WTC11 (cell line): ENCODE measurements at places on chromosomes 2 and 18.

GRCh38 chr2:29573612-29574011 lies 347.8 kb downstream of the ALK start:
- DNase-seq = no peak

DNA sequence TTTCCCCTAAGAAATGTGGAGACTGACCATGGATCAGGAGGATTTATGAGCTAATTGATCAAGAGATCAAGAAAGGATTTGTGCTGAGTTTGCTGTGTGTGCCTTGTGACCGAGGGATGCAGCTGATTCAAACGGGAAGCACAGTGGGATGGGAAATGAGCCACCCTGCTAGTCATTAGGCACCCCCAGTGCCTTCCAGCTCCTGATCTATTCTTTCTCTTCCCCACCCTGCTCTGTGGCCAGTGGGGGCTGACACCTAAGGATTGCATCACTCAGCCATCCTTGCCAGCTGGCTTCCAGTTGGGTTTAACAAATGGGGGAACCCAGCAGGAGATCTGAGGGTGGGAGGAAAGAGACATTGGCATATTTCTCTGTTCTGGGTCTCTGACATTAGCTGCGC lies 132.2 kb upstream of the CXCR4 start:
- no peak for DNase-seq

DNA sequence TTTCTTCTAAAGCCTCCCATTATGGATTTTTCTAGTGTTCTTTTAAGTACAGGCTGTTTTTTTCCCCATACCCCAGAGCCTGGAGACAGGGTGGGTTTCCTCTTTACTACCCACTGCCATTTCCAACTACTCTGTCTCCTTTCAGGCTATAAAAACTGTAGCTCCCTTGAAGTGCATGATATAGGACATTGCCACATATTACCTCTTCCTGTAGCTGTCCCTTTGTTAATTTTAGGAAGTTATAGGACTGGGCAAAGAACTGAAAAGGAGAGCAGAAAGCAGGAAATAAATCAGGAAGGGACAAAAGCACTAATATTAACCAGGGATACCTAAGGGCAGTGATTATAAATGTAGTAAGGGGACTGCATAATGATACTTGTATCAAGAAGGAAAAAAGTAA lies 54.1 kb downstream of the VIL1 start:
- no peak for DNase-seq

DNA sequence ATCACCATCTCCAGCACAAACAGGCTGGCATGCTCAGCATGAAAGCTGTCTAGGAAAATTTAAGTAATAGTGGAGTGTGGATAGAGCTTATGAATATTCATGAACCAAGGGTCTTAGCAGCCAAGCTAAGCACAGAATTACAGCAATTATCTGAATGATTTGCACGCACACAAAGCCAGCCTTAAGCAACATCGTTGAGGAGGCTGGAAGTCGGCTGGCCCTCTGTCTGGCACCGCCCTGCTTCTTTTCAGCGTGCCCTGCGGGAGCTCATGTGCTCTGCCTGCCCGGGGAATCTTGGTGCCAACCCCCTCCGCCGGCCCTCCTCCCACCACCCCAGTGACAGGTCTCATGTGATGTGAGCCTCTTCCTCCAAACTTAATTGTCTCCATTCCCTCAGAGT lies 540.1 kb downstream of the CMPK2 start:
- DNase-seq = no peak

DNA sequence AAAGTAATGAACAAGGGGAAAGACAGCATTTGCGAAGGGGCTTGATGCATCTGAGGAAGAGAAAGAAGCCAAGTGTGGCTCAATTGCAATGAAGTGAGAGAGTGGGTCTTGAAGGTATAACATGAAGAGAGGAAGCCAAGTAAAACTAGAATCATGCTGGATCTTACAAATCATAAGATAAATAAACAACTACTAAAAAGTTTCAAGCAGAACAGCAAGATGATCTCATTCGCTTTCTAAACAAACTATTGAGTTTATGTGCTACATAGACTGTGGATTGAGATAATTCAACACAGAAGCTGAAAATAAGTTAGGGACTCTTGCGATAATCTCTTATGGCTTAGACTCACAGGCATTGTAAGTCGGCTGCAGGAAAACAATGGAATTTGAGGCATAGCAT lies 1310.5 kb upstream of the NRXN1 start:
- DNase-seq = no peak

- no peak for DNase-seq
Measured at GRCh38 chr2:150880986-150881385, 380.7 kb downstream of the RBM43 start.

- DNase-seq = peak; percentile 100
Measured at GRCh38 chr2:240560480-240561324, 545 bp downstream of the DUSP28 start.

DNA sequence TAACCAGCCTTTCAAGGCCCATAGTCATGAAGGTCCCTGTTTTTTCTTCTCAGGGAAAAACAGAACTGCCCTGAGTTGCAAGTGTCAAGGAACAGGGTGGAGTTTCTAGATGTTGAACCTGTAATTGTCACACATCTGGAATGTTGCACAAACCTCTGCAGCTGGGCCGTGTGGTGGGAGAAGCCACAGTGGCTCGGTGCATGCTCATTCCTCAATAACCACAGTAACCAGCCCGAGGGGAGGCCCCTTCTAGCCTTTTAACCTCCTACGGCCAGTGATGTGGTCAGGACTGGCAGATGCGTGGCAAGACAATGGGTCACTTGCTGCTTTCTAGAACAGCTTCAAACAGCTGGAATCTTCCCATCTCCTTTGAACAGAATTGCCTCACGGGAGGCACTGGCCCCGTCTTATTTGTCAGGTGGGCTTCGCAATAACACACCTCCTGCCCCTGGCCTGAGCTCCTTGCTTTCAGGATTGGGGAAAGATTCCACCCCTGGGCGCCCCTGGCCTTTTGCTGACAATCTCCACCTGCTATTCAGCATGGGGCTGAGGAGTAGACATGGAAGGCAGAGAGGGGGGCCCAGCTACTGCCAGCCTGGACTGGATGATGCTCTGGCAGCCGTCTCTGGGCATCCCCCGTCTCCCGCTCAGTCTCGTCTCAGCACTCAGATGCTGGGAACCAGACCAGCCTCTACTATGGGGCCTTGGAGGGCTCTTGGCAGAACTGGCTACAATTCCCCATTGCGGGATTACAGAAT lies 102.9 kb downstream of the KLHL29 start:
- no peak for DNase-seq

GRCh38 chr2:55419233-55419678 lies 400 bp downstream of the CCDC88A start:
- DNase-seq = no peak

GRCh38 chr2:16044946-16045456 lies 104.7 kb downstream of the MYCN start:
- no peak for DNase-seq

- DNase-seq = no peak
Measured at GRCh38 chr18:54529444-54529843, 61.6 kb upstream of the DYNAP start.

DNA sequence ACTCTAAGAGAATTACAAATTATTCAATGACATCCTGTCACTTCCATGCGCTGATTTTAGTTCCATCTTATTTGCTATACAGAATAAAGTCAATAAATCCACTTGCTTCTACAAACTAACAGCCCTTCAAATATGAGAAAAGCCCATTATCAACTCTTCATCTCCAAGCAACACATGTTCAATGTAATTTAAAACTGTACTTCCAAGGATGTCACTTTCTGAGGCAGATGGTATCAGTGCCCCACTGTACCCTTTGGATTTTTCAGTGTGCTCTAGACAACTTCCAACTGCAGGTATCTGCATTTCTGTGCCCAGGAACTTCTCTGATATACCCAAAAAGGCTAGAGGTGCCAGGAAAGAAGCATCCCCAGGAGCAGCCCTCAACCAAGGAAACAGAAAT lies 87.6 kb downstream of the SMAD2 start:
- DNase-seq = no peak

- DNase-seq = no peak
Measured at GRCh38 chr18:24811950-24812681, 351.7 kb downstream of the HRH4 start.

- DNase-seq = no peak
Measured at GRCh38 chr2:158489366-158490112, 32.8 kb downstream of the PKP4 start.

DNA sequence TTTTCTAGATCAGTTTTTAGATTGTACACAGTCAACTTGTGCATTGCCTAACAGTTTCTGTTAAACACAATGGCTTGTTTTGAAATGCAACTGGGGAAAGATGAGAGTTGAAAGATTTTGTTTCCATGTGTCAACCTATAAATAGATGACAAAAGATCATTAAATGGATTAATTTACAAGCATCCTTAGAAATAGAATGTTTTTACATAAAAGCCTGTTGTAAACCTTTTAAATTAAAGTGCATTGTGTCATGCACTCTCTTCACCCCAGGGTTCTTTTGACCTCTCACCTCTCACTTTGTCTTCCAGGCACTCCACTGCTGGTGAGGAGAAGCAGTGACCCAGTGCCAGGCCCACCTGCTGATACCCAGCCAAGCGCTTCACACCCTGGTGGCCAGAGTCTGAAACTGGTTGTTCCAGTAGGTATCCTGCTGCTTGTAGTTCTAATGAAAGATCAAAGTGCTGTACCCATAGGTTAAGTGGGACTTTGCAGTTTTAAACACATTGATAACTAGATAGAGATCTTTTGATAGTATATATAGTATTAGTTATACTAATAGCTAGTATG lies 502.1 kb downstream of the PARD3B start:
- DNase-seq = peak; percentile 76

DNA sequence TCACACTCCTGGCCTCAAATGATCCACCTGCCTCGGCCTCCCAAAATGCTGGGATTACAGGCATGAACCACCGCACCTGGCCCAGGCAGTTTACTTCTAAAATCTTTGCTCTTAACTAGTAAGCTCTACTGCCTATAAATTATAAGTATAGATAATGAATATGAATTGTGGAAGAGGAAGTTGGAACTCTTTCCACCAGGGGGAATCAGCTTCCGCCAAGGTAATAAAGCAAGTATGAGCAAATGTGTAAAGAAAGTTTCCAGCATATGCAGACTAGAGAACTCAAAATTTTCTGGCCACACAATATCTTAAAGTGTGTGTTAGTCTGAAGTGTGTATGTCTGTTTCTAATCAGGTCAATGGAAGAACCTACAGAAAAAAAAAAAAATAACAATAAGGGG lies 68.1 kb downstream of the RMDN2 start:
- no peak for DNase-seq

DNA sequence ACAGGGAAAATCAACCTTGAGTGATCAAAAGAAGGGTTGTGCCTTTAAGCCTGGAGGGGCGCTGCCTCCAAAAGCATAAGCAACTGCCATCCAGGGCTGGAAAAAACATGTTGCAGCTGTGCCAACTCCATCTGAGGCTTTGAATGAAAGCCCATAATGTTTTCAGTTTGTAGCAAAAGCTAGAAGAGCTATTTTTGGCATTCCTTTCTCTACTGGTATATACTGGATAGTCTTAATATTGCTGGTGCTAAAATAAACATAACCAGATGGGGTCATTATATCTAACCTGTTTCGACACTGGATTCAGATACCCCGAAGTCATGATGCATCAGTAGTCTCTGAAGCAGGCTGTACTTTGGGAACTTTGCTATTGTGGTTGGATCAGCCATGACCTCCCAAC lies 25.1 kb downstream of the ANXA4 start:
- no peak for DNase-seq

- no peak for DNase-seq
Measured at GRCh38 chr2:67256892-67257291, 140.2 kb upstream of the ETAA1 start.

GRCh38 chr2:16287281-16287680 lies 346.9 kb downstream of the MYCN start:
- DNase-seq = no peak

DNA sequence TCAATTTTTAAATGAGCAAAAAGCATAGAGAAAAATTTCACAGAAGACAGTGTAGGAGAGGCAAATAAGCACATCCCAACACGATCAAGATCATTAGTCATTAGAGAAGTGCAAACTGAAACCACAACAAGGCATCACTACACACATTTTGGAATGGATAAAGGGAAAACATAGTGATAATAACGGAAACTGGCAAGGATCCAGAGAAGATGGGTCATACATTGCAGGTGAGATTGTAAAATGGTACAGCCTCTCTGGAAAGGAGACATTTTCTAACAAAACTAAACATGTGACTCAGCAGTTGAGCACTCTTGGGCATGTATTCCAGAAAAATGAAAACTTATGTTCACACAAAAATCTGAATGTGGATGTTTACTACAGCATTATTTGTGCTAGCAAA lies 98.3 kb upstream of the TMEM17 start:
- DNase-seq = no peak

- DNase-seq = no peak
Measured at GRCh38 chr2:77161009-77161408, 361.2 kb downstream of the LRRTM4 start.

- no peak for DNase-seq
Measured at GRCh38 chr2:217797661-217798069, 205.1 kb downstream of the TNS1 start.

DNA sequence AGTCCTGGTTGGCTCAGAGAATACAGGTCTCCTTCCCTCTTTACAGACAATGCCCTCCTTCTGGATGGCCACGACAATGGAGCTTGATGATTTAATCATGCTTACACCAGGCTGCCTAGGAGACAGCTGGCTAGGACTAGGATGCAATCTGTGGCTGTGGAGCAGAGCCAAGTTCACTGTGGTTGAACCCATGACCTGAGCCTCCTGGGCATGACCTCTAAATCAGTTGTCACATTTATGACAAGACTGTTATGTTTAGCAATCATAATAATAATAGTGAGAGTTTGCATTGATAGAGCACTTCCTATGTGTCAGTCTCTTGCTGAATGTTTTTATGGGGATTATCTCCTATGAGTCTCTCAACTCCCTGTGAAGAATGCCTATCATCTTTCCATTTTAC lies 244.1 kb downstream of the ICOS start:
- no peak for DNase-seq

DNA sequence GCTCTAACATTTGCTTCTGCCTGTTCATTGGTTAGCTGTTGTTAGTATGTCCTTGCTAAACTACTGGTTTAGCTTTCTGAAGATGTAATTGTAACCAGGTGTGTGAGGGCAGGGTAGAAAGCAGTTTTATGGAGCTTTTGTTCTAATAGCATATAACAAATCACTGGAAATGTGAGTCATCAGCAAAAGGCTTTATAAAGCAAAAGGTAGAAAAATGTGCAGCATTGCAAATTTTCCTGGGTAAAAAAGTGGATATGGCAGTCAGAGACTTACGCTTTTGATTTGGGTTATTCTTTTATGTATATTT lies 85.3 kb downstream of the ZNF407 start:
- no peak for DNase-seq

GRCh38 chr2:101415884-101416283 lies 28.6 kb upstream of the CREG2 start:
- no peak for DNase-seq

DNA sequence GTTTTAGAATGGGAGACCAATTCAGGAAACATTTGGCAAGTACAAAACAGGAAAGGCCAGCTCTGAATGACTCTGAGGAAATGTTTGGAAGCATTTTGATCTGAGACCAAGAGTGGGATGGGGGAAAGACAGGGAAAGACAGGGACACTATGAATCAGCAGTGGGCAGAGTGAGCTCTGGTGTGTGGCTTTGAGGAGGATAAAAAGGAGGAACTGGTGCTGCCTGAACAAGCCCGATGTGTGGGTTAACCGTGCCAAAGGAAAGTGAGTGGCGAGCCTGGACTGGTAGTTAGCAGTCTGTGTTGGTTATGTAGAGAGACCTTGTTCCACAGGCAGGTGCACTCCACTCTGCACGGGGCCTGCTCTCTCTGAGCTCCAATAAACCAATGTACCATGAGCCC lies 5.3 kb downstream of the MFSD6 start:
- no peak for DNase-seq
